ENCODE measurements at places on chromosomes 3 and 15.

DNA sequence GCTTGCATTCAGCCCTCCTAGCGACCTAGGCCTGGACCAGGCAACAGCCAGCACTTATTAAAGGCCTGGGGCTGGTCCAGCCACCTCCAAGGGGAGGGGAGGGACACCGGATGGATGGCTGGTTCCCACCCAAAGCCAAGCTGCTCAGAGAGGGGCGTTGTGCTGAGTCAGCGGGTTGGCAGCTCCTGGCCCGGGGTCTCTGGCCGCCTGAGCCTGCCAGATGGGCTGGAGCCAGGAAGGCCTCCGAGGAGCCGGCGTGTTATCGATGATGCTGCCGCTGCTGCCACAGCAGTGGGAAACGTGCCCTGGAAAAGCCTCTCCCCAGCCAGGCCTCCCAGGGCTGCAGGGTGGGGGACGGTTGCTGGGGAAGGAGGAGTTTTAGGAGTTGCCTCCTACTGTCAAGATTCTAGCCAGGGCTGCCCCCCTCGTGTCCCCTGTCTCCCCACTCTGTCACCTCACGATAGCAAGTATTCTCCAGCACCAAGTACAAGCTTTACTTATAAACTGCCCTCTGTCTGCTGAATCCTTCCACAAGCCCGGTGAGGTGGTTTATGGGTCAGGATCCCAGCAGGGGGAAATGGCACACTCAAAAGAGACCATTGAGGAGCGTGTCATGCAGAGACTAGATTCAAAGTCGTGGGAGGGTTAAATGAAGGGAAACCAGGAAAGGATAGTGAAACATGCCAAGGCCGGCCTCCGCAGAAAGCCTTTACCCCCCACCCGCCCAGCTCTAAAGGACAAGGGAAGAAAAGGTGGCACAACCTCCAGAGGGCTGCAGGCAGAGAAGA is 43.2 kb upstream of the TSEN2 start:
- DNase-seq: no peak

DNA sequence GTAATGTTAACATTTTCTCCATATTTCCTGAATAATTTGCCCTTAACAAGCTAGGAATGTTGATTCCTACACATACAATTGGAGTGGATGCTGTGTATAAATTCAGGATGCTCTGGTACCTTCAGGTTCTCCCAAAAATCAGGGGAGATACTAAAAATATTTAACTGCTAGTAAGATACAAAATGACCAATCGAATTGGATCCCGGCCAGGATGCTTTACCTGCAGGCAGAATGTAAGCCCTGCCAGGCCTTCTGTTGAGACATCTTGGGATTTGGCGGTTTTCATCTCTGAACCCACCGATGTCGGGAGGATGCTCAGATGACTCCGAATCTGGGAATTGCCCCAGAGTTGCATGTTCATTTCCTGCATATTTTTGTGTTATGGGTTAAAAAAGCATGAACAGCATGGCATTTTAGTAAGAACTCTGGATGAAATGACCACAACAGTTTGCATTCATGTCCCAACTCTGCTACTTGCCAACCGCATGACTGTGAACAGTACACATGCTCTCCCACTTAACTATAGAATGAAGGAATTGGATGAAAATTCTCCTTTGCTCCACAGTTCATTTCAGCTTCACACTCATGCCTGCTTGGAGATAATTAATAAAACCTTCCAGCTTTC is 241.4 kb upstream of the TBL1XR1 start:
- DNase-seq: no peak

GRCh38 chr3:168165390-168166269 is 69.9 kb upstream of the GOLIM4 start:
- DNase-seq: no peak

DNA sequence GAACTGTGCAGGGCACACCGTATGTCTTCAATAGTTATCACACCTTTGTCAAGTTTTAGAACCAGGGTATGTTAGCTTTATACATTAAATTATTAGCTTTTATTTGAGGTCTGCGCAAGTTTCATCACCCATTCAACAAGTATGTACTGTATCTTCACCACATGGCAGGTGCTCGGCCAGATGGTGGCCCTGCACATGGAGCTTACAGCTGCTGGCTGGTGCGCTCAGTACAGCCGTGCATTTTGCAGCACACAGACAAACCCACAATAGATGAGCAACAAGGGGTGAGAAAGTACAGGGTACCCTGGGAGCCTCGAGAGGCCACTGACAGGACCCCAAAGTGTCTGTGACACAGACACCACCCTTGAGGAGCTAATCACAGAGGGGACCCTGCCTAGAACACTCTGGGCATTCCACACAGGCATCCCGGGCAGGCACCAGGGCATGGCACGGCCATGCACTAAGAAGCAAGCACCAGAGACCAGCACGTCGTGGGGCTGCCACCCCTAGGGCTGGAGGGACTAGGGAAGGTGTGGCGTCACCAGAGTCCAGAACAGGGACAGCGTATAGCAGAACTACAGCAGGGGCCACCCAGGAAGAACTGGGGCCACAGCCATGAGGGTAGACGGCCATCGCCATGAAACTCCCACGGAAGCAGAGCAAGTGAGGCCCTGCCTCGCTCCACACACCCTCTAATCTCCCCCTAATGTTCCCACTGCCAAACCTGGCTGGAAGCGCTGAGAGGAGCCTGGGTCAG is 27.4 kb downstream of the ZXDC start:
- DNase-seq: no peak

DNA sequence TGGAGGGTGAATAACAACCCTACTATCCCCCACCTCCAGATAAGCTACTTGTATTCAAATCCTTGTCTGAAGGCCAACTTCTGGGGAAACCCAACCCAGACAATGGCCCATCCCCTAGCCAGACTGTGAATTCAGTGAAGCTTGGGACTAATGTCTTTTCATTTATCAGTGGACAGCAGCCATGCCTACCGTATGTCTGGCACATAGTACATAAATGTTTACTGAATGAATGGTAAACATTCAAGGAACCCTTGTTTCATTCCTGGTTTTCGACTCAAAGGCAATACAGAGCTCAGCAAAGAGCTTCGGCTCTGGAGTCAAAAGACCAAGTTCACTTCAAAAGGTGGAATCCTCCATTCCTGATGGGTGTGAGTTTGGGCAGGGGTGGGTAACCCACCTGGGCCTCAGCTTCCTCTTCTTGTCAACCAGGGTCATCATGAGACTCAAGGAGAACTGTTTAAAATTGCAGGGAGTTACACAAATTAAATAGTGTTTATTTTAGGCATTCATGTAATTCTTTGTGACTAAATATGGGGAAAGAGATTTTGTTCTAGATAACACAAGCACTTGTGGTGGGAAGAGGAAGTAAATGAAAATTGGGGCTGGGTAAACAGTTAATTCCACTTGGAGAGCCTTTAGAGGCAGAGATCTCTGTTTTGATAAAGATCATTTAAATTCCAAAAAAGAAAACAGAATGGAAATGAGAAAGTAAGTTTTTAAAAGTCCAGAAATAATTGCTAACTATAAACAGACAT is 303.7 kb upstream of the WNT5A start:
- no peak for DNase-seq

DNA sequence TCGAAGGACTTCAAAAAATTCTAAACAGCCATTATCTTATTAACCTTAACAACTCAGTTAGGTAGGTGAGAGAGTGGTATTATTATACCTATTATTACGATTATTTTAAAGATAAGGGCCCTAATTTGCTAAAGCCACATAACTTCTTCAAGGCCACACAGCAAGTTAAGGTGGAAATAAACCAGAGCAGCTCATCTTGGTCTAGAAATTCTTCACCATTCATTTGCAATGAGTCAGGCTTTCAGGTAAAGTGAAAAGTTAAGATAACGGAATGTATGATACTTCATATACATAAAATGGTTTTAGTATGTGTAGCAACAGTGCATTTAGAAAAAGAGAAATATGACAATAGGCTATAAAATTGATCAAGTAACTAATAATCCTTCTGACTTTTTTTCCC is 920.2 kb downstream of the ROBO1 start:
- no peak for DNase-seq

DNA sequence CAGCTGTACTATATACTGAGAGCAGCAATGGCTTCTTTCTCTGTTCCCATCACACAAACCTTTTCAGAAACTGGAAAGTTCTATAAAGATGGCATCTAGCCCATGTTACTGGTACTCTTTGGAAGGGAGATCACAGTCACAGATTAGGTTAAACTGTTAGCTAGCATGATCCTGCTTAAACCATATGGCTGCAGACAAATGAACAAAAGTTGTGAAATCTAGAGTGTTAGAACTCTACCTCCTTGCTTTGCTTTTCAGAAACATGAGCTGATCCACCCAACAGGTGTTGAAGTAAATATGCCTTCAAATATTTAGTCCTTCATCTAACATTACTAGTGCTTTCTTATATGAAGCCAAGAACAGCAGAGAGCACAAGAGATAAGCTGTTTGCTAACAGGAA is 102.6 kb downstream of the SNRK start:
- DNase-seq: no peak

DNA sequence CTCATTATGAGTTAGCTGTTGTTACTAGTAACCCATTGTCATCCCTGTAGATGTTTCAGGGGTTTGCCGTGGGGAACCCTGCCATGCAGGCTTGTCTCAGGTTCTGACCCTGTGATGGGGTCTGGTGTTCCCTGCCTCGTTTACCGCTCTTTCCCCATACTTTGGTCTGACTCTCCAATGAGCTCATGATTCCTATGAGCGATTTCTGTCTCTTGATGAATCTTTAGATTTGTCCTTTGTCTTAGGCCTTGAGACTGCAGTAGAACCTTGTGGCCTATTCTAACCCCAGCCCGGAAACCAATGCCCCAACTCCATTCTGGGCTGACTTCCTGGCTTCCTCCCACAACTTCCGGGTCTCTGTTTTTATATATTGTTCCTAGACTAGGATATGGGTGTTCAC is 11.3 kb upstream of the IQGAP1 start:
- no peak for DNase-seq

DNA sequence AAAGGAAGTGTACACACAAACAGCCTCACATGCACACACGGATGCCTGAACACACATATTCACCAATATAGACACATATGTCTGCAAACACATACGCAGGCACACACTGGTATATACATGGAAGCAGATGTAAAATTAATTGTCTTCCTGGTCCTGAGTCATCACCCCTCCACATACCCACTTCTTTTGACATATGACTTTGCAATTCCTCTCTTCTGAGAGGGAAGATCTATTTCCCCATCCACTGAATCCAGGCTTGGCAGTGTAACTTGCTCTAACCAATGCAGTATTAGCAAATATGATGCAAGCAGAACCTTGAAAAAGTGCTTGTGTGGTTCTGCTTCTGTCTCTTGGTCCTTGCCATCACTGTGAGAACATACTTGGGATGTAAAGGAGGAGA is 76.8 kb upstream of the HRH1 start:
- DNase-seq: no peak

- no peak for DNase-seq
These were observed 121.6 kb upstream of the VEPH1 start for GRCh38 chr3:157624801-157625200.

DNA sequence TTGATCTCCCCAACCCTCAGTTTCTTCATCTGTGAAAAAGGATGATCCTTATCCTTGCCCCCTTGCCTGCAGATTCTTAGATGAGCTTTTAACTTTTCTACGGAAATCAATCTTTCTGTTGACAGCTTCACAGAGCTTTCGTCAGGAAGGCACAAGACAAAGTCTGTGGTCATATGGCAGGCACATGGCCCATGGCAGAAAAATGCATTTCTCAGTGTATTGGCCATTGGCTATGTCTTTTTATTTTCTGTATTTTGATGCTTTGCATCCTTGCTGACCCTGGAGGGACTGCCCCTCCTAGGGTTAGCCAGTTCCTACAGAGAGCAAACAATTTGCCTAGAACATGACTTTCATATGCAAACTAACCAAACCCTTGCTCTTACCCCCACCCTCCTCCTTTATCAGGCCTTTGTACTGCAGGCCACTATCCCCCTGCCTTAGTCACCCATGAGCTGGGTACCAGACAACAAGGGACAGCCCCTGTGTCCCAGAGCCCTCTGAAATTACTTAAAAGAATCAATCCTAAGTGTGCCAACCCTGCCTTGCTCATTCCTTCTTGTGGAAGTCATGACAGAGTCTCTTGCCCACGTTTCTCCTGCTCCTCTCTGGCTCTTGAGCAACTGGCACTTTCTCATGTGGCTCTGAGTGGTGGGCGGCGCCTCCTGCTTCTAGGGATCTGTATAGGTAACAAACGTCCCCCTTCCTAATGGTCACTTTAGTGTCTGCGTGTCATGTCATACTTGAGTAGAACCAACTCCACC is 24.1 kb upstream of the NOX5 start:
- DNase-seq: no peak

DNA sequence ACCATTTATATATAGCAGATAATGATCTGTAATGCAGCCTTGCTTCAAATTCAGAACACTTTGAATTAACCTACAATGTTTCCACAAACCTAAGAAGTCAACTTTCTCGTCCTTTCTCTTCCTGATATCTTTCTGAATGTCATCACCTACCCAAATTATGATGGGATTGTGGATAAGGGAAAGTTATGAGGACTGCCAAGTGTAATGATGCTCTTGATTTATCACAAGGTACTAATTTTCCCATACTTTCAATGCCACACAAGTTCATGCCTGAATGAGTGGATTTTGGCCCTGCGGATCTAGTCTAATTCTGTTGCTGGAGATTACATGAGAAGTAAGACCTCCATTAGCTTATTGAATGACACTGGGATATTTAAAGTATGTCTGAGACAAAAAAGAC is 82.6 kb upstream of the NANOGP8 start:
- DNase-seq: no peak

GRCh38 chr15:94485148-94485719 is 253.9 kb downstream of the MCTP2 start:
- no peak for DNase-seq

- DNase-seq: no peak
These were observed 251.7 kb downstream of the WNT5A start for GRCh38 chr3:55235416-55235815.

DNA sequence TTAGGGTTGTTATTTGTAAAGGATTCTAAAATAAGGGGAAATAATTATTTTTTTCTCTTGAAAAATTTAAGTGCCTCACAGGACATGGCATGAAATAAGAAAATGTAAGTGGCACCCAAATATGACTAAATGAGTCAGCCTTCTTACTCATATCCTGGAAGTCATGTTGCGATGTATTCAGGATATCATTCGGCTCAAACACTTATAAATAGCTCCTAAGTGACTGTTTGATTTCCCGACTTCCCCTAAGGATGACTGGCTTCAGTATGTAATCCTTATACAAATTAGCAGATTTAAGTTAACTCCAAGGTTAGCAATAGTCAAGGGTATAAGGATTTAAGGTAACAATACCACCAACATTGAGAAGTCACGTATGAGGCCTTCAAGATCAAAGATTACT is 57.3 kb upstream of the OSTN start:
- no peak for DNase-seq

DNA sequence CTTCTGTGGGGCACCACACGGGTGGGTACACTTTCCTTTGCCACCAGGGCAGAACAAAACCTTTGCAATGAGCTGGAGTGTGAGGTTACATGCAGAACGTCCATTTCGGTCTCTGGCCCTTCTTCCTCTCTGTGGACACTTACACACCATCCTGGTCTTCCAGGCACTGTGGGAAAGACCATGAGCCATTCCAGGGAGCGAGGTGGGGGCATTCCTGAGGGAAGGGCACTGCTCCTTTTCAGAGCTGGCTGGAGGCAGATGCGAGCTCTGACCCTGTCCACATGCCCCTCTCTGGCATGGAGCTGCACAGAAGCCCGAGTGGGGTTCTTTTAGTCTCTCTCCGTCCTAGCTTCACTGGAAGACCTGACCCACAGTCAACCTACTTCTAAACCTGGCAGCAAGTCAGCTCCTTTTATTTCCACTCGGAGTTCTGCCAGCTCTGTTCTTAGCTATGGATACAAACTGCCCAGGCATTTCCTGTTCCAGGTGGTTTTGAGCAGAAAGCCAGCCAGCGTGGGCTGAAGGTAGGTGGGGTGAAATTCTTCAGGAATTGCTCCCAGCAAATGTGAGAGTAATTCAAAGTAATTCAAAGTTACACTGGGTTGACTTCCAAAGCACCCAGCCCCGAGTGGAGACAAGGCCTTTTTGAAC is 281.4 kb downstream of the ADAMTS17 start:
- DNase-seq: no peak

All from stimulated activated CD8-positive, alpha-beta memory T cell treated with anti-CD3 and anti-CD28 coated beads, Interleukin-15, amount 100 ng/mL, for 24 hours (primary cell).